Activated naive CD4-positive, alpha-beta T cell treated with anti-CD3 and anti-CD28 coated beads, Interleukin-2, amount 50 U/mL, for 16 hours (primary cell): ENCODE measurements at places on chromosomes 13 and 19.

GRCh38 chr13:106477303-106477702 lies 58.2 kb downstream of the EFNB2 start:
- no peak for DNase-seq

DNA sequence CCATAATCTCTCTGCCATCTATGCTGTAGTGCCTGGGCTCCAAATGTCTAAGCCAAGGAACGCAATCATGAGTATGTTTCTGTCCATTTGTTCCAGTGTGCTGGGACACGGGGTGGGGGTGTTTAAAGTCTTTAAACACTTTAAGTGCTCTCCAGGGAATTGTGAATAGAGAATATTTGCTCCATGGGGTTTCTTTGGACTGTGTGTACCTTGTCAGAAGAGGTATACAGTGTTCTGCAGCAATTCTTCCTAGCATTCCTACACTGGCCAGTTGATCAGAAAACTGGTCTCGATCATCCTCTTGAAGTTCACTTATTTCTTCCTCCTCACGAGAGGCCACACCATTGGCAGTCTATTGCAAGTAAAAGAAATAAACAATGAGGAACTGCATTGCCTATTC lies 35.1 kb upstream of the EEF1AKMT1 start:
- no peak for DNase-seq

- DNase-seq, result peak; percentile 13
Observed at GRCh38 chr13:48853728-48854102, 122.0 kb upstream of the FNDC3A start.

DNA sequence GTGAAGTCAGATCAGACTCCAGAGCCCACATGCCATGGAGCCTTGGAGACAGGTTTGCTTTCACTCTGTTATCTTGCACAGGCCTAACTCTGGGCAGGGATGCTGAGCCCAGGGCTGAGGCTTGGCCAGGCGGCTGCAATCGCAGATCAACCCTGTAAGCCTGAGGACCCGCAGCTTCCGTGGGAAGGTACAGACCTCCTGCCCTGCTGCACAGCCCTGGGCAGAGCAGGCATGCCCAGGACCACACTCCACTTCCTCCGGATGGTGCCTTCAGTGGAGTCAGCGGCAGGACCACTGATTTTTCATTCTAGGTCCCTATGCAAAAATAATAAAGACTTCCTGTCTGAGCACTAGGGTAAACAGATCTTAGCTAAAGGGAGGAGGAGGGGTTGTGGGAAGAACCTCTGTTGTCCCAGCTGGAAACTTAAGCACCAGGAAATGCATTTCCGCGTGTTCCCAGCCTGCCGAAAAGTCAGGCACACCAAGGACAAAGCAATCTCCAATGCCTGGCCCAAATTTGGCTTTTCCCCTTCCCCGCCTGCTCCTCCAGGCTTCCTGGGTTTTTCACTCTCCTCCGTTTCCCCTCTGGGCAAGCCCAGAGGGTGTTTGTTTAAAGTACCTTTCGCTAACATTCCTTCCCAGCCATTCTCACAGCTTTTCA lies 87.3 kb downstream of the KCTD15 start:
- DNase-seq, result no peak

- DNase-seq, result peak; percentile 29
Observed at GRCh38 chr19:6260912-6261650, 18.7 kb downstream of the MLLT1 start.

GRCh38 chr13:78680115-78680561 lies 21.2 kb upstream of the OBI1 start:
- DNase-seq, result no peak

- DNase-seq, result no peak
Observed at GRCh38 chr13:26923824-26924605, 163.4 kb upstream of the GPR12 start.

DNA sequence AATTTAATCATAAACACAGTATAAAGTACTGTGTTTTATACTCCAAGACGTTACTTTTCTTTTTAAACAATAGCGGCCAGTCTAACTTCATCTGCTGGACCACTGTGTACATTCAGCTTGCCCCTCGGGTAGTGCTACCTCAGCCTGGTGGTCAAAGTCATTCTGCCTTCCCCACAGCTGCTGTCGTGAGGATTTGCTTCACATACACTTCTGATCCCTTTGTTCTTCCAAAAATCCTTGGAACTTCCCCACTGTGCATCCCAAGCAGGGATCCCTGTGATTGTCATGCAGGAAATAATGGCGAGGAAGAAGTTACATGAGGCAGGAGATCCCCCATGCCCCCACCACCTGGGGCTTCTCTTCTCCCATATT lies 234.9 kb upstream of the STARD13 start:
- DNase-seq, result no peak

DNA sequence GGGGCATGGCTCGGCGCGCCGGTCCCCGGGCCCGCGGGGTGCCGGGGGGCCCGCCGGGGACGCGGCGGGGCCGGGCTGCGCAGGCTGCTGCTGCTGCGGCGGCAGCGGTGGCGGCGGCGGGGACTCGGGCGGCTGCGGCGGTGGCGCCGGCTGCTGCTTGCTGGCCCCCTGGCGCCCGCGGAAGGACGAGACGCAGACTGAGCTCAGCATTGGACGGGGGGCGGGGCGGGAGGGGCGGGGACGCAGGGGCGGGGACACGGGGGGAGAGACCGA lies 368 bp downstream of the KCNC3 start:
- DNase-seq, result no peak

DNA sequence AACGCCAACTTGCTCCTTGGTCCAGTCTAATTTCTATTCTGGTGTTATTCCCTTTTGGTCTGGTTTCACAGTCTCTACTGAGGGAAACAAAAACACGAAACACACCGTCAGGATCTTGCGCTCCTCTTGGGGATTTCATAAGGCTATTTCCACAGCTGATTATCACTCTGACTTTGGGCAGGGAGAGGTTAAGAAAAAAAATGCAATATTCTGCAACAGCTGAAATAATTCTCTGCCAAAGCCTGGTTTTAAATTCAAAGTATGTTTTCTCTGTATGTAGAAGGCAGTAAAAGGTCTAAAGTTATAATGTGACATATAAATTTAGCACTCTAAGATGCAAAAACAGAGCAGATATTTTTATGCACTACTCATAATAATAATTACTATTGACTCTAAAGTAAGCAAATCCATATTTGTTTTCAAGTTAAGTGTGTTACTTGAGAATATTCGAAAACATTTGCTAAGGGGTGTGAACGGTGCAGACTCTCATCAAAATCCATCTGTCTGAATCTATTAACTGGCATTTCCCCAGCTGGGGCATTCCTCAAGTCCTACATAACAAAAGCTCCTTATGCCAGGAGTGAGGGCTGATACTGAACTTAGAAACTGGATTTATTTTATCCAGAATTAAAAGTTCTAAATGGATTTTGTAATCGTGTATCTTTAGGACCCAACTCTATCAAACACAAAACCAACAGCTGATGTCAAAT lies 38.4 kb upstream of the STARD13 start:
- no peak for DNase-seq

- no peak for DNase-seq
Observed at GRCh38 chr19:35774274-35775045, 904 bp upstream of the ARHGAP33 start.

DNA sequence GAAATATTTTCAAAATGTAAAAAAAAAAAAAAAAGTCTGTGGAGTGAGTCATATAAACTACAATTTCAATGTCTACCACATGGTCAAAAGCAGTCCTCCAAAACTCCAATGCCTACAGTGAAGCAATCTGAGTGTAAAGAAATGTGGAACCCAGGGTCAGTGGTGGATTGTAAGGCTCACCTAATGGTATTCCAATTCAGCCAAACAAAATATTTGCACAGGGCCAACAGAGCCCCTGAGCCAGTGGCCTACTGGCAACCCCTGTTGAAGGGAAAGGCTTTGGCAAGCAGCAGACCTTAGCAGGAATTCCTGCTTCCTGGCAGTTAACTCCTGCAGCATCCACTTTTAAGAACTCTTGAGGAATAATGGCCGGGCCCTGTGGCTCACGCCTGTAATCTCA lies 3.4 kb downstream of the DNMT1 start:
- DNase-seq, result no peak

DNA sequence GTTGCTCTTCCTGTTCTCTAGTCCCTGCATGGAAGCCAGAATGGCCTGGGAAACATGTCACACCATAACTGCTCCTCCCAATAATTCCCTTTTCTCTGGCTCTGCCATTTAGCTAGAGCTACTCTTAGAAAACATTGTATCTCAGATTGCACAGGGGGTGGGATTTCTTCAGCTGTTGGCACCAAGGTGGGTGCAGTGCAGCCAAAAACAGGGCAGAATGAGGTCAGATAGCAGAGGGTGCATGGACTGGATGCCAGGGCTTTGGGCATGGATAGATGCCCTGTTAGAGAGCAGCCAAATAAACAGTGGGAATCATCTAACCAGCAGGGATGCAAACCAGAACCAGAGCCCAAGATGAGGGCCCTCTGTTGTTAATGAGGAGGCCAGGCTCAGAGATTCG lies 4.9 kb upstream of the AMER2 start:
- DNase-seq, result no peak

DNA sequence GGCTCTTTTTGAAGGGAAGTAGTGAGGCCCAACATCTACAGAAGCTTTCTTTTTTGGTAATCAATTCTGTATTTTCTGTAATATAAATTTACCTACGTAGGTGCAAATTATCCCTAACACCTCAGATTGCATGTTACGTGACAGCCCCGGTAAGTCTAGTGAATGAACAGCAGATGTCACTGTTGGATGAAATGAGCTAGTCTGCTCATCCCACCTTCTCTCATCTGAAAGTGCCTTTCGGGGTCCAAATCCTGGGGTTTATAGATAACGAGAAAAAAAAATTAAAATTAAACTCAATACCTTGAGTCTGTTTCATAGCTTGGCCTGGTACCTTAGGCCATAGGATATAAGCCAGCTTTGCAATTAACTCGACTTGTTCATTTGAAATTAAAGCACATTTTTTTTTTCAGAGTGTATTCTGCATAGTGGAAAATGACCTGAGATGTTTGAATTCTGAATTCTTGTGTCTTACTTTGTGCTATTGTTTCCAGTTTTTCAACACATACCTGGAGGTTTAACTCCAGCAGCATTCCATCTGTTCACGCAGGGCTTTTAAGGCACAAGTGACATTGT lies 548.2 kb downstream of the GPC5 start:
- DNase-seq, result no peak

GRCh38 chr13:50810998-50811397 lies 32.5 kb downstream of the DLEU7 start:
- DNase-seq, result no peak

DNA sequence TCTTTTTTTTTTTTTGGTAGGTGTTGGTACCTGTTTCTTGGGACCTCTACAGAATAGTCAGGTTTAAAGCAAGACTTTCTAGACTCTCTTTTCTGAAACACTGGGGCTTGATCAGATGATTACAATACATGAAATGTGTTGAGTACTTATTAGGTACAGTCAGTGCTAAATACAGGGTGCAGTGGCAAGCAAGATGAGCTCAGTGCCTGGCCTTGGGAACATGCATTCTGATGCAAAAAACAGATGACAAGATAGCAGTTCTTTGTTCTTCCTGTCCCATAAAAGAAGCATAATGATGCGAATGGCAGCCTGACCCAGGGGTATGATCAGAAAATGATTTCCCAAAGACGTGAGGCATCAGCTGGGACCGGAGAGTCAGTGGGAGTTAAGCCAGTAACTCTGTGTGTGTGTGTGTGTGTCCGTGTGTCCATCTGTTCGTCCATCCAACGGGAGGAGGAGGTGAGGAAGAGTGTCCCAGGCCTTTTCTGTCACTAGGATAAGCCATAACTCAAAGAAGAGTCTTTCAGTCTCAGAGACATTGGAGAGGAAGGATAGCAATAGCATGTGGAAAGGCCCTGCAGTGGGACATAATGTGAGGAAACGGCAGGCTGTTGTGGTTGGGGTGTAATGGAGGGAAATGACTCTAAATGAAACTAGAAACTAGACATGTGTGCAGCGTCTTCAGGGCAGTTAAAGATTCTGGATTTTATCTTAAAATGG lies 32.2 kb downstream of the SLAIN1 start:
- no peak for DNase-seq

DNA sequence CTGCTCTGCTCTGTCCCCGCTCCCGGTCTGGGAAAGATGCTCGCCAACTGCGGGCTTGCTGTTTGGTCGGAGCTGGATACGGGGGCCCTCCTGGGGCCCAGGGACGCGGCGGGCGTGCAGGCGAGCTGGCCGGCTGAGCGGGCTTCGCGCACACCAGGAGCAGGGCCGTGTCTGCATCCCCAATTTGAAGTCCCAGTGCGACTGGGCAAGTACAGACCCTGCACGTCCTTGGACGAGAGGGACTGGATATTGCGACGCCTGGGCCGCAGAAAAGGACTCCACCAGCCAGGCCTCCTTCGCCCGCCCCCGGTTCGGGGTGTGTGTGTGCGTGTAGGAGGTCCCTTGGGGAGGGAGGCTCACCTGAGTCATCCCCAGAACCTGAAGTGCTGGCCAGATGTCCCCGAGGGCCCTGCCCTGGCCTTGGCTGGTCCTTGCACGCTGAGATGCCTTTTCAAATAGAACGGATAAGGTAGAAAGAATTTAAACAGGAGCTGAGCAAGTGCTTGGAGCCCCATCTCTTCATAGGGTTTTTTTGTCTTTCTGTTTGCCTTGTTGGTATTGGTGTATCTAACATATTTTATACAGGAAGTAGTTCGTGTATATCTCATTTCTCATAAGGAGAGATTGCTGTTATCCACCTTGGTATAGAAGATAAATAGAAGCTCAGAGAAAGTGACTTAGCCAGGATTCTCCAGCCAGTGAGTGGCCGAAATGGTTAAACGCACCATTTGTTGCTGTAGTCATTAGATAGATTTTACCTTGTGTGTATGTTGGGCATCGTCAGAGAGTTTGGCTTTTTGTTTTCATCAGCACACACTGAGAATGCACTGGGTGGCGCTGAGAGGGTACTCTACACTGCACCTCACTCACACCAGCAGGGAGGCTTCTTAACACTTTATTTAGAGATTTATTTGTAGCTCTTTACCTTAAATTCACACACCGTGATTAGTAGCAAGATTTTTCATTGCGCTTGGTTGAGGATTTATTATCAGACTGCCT lies 1.1 kb downstream of the NAXD start:
- peak; percentile 45 for DNase-seq

DNA sequence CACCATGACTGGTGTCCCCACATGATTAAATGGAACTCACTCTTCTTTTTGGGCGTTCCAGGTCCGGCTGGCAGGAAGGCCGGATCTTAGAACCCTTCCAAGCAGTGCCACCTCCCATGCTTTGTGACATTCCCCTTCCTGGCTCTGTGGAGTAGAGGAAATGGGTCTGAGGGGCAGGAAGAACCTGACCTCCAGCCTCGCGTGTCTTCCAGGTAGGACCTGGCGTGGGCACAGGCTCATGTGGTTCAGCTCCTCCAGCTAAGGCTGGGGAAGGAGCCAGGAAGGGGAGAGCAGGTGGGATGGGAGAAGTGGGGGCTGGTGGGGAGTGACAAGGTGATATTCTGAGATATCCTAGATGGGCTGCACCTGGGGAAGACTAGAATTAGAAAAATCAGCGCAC lies 2.1 kb downstream of the TMEM255B start:
- DNase-seq, result no peak
